ENCODE measurements at places on chromosomes 3 and 15. TPM values are rescaled to one million over a fixed set of nuclear protein-coding genes. Genes with fewer than 3 reads are reported as not detected.

DGKG gene
- 0.36 TPM for total RNA-seq

SMAD6 gene
- total RNA-seq, result 0.41 TPM

FAM43A gene
- 3.3 TPM for total RNA-seq

- peak; percentile 55 for DNase-seq
Measured at GRCh38 chr3:58333206-58334012, 717 bp downstream of the PXK start.

DNA sequence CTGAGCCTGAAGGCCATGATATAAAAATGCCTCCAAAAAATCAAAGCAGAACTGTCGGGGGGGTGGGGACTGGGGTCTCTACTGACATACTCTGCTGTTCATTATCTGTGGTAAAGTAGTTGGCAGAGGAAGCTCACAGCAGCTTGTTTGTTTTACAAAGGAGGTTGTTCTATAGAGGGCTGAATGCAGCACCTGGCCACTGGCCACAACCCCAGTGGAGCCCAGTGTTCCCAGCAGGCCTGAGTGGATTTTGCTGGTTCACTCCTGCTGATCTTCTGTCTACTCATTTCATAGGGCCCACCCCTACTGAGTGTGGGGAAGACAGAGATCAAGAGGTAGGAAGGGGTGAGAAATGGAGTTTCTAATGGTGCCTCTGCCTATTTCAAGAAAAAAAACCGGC lies 125.5 kb downstream of the DIPK2A start:
- DNase-seq, result no peak

GRCh38 chr3:128456776-128457715 lies 9.6 kb downstream of the DNAJB8 start:
- no peak for DNase-seq

CCDC13 gene
- total RNA-seq, result not detected

DNA sequence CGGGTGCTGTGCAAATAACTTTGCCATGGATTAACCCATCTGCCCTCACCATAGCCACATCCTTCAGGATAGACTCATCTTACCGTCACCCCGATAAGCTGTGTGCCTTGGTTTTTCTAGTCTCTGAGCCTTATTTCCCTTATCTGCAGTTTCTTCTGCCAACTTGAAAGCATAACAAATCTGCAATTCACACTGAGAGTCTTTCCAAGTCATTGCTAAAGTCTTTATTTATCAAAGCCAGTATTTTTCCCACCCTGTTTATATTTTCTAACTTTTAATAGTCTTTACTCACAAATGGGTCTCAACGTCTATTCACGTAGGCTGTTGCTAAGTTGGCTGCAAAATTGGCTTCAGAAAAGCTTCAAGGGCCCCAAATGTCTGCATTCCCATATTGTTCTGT lies 61.6 kb upstream of the SUCLG2 start:
- DNase-seq, result no peak

NEK11 gene
- 1.2 TPM for total RNA-seq

SLMAP gene
- 47.3 TPM for total RNA-seq
